Stimulated activated CD4-positive, alpha-beta T cell treated with anti-CD3 and anti-CD28 coated beads, Interleukin-15, amount 100 ng/mL, for 1 hour (primary cell): ENCODE measurements at places on chromosomes 5 and 9.

- no peak for DNase-seq
Observed at GRCh38 chr5:129743541-129744187, 4.2 kb upstream of the MINAR2 start.

- no peak for DNase-seq
Observed at GRCh38 chr5:94911276-94911675, 292.8 kb downstream of the SLF1 start.

- DNase-seq: no peak
Observed at GRCh38 chr5:133688391-133688790, 76.0 kb upstream of the FSTL4 start.

GRCh38 chr9:94586814-94587213, 6.8 kb downstream of the FBP2 start:
- DNase-seq: no peak

DNA sequence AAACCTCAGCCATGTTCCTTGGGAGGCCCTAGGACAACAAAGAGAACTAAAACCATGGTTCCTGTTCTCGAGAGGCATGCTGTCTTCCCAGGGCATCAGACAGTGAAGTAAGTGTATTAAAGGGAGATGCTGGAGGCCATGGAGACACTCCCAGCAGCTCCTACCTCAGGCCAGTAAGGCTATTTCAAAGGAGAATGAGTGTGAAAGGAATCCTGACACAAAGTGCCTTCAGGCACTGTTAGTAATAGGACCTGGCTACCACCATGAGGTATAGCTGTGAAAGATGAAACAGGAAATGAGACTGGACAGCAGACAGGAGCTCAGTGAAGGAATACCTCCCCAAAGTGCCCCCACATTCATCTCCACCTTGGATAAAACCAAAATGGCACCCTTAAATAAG, 71.0 kb downstream of the FANCC start:
- no peak for DNase-seq

DNA sequence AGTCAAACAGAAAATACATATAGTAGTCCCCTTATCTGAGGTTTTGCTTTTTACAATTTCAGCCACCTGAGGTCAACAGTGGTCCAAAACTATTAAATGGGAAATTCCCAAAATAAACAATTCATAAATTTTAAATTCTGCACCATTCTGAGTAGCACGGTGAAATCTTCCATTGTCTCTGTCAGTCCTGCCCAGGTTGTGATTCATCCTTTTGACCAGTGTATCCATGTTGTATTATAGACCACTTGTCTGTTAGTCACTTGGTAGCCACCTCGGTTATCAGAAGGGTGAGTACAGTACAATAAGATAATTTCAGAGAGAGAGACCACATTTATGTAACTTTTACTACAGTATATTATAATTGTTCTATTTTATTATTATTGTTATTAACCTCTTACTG, 2.8 kb downstream of the CCDC152 start:
- DNase-seq: no peak

DNA sequence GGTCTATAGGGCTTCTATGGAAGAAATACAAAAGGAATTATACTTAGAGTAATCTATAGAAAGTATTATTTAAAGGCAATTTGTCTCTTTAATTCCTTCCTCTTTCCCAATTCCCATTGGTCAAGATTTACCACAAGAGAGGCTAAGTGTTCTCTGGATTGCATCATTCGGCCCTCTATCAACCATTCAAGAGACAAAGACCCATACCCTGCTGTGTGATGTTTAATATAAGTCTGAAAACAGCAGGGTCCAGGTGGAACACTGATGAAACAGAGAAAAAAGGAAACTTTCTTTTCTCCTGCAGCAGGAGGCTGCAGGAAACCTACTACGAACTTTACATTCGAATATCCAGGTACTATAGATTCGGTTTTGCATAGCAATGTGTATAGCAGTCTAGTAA, 323.4 kb downstream of the CHSY3 start:
- DNase-seq: no peak
